HFFc6 (cell line): ENCODE measurements at places on chromosomes 5 and 9. TPM values are rescaled to one million over a fixed set of nuclear protein-coding genes. Genes with fewer than 3 reads are reported as not detected.

TSC1 gene
- total RNA-seq, result 36.1 to 37.7 TPM (median 36.8 TPM) in 3 replicates

DNA sequence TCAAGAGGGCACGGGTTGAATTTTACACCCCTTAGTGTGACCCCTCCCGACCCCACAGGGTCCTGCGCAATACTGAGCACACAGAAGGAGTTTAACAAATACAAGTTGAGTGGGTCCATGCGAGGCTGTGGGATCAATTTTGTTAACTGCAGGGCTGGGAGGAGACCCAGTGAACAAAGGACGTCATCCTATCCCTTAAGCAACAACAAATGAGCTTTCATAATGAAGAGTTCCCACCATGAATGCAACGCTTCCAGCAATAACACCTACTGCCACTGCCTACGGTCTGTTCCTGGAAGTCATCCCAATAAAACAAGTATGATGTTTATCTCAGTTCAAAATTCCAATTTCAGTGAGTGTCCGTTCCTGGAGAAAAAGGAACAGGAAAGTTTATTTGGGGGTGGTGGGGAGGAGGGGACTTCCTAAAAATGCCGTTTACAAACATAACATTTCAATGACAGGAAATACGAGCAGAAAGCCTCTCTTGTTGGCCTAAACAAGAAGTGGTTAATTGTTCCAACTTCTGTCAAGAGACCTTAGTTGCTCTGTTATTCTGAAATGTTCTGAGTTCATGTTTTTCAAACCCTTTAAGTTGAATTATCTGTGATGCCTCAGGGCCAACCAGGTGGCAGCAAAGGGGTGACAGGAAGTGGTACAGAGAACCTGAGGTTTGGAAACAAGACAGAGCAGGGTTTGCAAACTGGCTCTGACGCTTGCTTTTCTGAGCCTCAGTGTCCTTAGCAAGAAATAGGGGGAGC is 65.8 kb upstream of the PLPP6 start:
- no peak for DNase-seq

DNA sequence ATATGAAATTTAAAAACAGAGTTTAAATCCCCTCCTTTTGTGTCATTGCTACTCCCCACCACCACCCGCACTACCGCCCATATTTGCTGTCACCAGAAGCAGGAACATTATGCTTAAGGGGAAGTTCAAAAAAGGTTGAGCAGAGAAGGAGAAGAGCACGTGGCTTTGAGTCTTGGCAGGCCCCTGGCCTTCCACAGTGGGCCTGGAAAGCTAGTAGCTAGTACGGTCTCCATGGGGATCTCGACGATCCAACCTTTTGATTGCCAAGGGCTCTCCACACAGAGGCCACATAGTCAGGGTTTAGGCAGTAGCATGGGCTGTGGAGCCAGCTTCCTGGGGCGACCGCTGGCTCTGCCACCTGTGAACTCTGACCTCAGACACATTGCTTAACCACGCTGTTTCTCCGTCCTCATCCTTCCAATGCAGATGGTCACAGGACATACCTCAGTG is 90.1 kb downstream of the GOLPH3 start:
- no peak for DNase-seq

BTNL9 gene
- total RNA-seq, result not detected in 2 replicates

CDO1 gene
- 0.15 to 0.27 TPM in 2 of 3 replicates, not detected in the other for total RNA-seq

IL13 gene
- total RNA-seq, result not detected in 2 replicates

DNA sequence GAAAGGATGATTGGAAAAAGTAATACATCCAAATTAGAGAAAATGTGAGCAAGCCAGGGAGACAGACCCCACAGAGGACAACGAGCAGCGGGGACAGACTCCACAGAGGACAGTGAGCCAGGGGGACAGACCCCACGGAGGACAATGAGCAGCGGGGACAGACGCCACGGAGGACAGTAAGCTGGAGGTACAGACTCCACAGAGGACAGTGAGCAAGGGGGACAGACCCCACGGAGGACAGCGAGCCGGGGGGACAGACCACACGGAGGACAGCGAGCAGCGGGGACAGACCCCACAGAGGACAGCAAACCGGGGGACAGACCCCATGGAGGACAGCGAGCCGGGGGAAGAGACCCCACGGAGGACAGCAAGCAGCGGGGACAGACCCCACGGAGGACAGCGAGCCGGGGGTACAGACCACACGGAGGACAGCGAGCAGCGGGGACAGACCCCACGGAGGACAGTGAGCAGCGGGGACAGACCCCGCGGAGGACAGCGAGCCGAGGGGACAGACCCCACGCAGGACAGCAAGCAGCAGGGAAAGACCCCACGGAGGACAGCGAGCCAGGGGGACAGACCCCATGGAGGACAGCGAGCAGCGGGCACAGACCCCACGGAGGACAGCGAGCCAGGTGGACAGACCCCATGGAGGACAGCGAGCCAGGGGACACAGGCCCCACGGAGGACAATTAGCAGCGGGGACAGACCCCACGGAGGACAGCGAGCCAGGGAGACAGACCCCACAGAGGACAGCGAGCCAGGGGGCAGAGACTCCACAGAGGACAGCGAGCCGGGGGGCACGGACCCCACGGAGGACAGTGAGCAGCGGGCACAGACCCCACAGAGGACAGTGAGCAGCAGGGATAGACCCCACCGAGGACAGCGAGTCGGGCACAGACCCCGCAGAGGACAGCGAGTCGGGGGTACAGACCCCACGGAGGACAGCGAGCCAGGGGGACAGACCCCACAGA is 1.9 kb upstream of the ZDHHC11 start:
- DNase-seq, result no peak

- DNase-seq, result no peak
Measured at GRCh38 chr5:126965487-126965886, 64.9 kb downstream of the MARCHF3 start.

- no peak for DNase-seq
Measured at GRCh38 chr5:124461941-124462340, 284.5 kb downstream of the ZNF608 start.

FAM221B gene
- not detected in 3 replicates for total RNA-seq

DNA sequence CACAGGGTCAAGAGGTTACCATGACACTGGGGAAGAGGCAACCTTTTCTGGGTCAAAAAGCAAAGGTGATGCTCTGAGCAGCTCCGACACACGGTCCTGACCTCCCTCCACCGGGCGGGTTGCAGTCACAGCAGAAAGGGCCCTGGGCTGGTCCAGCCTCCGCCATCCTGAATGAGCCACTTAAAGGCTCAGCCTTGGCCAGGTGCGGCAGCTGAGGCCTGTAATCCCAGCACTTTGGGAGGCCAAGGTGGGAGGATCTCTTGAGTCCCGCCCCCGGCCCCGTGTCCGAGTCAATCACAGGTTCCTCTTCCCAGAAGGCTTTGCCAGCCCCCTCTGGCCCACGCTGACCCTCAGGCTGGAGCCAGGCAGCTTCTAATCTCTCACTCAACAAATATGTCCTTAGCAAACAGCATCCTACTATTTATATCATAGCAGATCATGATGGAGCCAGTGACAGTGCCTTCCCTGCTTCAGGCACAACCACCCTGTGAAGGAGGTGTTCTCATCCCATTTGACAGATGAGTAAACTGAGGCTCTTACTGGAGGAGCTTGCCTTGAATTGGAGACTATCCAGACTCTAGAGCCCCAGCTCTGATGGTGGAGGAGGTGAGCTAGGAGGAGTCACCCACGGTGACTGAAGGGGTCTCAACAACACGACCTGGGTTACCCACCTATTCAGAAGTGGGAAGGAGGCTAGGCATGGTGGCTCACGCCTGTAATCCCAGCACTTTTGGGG is 79.1 kb downstream of the LRSAM1 start:
- DNase-seq, result no peak

RNF183 gene
- not detected in 3 replicates for total RNA-seq

DNA sequence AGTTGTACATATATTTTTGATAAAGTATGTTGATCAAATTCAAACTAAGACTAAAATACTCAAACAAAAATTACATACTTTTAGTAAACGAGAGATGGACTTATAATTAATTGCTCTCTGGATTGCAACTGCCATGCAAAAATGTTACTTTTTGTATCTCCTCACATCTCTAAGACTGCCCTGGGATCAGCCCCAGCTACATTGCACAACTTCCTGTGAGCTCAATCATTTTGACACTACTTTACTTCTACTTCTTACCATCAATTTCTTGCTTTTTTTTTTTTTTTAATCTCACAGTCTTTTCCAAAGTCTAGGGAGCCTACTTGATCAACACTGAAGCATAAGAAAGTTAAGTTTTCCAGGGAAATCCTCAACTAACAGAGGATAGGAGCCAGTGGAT is 506.0 kb upstream of the CDH10 start:
- no peak for DNase-seq

SLC34A3 gene
- total RNA-seq, result not detected in 2 replicates

CXCL14 gene
- not detected in 3 replicates for total RNA-seq

MARCOL gene
- not detected in 3 replicates for total RNA-seq

GRCh38 chr5:169287529-169287928 is 13.4 kb downstream of the SLIT3 start:
- DNase-seq, result no peak

PCDHGA4 gene
- 3.7 to 4.4 TPM (median 3.9 TPM) in 3 replicates for total RNA-seq

FGFR4 gene
- 0.14 to 0.53 TPM (median 0.50 TPM) in 3 replicates for total RNA-seq

- no peak for DNase-seq
Measured at GRCh38 chr5:109407913-109408312, 1.9 kb downstream of the PJA2 start.

ARSI gene
- total RNA-seq, result 4.6 to 6.5 TPM (median 5.8 TPM) in 3 replicates

DNA sequence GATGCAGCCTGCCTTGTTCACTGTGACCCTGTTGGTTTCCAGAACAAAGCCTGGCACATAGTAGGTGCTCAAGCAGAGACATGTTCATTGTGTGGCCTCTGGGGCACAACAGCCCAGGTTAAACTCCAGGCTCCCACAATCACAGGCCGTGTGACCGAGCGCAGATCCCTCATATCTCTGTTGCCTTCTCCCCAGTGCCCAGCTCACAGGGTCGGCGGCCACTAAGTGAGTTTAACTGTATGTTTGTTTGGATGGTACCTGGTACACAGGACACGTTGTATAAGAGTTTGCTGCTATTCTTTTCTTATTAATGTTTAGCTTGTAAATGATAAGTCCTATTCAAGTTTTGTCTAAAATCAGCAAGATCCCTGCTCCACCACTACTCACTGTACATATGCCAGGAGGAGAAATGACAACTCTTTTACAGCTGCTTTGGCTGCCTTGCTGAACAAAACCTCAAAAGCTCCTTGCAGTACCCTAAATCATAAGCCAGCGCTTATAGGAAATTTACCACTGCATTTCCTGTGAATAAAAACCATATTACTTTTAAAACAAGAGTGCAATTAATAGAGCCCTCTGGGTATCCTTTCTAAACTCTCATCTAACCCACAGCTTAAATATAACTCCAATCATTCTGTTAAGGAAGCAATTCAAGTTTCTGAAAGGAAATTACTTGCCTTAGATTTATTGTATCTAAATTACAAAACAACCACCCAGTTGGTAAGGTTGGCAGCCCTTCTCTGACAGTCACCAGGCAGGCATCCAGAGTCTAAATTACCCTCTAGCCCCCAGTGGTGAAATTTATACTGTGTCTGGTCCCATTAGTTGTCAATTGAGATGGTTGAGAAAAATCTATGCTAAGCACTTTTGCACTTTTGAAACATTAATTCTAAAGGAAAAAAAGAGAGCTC is 379.4 kb downstream of the SEMA5A start:
- no peak for DNase-seq

DNA sequence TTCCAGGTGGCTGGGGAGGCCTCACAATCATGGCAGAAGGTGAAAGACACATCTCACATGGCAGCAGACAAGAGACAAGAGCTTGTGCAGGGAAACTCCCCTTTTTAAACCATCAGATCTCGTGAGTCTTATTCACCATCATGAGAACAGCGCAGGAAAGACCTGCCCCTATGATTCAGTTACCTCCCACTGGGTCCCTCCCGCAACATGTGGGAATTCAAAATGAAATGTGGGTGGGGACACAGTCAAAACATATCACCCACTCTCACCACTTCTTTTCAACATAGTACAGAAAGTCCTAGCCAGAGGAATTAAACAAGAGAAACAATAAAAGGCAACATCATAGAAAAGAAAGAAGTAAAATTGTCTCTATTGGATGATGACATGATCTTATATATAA is 223.4 kb upstream of the SLC24A2 start:
- no peak for DNase-seq

- no peak for DNase-seq
Measured at GRCh38 chr5:108730617-108731340, 16.9 kb upstream of the FER start.

DNA sequence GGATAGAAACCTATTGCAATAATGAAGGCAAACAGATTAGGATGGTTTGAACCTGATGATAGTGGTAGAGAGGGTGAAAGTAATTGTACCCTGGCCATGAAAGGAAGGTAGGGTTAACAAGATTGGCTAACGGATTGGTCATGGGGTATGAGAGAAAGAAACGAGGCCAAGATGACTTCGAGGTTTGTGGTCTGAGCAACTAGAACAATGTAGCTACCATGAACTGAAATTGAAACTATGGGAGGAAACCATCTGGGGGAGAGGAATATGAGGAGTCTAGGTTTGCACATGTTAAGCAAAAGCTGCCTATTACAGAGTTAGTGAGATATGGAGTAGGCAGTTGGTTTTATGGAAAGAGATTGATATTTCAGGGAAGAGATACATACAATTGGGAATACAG is 406.0 kb downstream of the PRELID2 start:
- DNase-seq, result no peak

GRCh38 chr5:68271124-68271523 is 55.6 kb downstream of the PIK3R1 start:
- no peak for DNase-seq

SRD5A1 gene
- 25.7 to 31.3 TPM (median 26.2 TPM) in 3 replicates for total RNA-seq

TAF11L10 gene
- total RNA-seq, result not detected in 2 replicates

GRCh38 chr5:159897786-159898393 is 18.4 kb upstream of the ADRA1B start:
- DNase-seq, result no peak

DNA sequence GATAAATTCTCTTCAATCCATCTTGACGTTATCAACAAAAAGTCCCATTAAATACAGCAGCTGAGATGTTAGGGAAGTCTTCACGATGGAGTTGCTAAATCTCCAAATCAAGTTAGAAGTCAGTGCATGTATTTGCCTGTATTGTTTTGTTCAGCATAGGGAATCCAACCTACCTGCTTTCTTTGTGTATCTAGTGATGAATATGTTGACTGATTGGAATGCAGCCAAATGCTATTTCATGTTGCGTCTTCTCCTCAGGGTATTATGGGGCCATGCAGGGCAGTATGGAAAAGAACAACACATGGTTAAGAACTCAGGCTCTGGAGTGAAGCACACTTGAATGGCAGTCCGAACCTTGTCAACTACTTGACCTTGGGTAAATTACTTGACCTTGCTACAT is 529.5 kb upstream of the ZNF462 start:
- no peak for DNase-seq

SARDH gene
- total RNA-seq, result 0.31 to 5.4 TPM (median 0.42 TPM) in 3 replicates

GRCh38 chr5:45376417-45376816 is 319.8 kb downstream of the HCN1 start:
- no peak for DNase-seq

DNA sequence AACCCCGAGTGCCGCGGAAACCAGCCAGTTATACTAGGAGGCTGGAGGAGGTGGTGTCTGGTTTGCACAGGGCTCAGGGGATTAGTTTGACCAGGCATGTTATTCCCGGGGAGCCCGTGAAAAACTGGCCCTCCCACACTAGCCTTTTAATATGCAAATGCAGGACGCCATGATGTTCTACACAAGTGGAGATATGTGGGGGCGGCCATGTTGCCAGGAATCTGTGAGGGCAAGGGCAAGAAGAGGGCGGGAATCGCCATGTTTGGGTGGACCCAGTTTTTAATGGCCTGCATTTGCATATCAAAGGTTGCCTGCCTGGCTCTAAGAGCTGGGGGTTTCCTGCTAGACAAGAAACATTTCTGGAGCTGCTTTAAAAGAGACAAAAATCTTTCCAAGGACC is 940.7 kb downstream of the CDH18 start:
- no peak for DNase-seq
